AG08395 (cell line): ENCODE measurements at places on chromosomes 1 and 21.

DNA sequence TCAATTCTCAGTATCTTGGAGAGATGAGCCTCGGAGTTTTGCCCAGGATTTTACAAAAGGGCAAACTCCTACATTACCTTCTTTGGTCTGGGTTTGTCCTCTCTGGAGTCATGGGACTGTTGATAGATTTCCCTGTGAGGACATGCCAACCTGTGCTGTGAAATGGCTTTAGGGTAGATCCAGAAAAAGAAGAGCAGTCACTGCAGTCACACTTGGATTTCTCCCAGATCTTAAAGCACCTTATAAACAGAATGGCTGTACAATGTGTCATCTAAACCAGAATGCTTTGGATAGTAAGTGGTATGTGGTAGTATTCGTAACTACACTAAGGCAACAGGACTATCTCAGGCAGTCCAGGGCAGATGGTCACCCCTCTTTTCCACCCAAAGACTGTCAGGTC lies 1.9 kb upstream of the CSRP1 start:
- DNase-seq = peak; percentile 30

GRCh38 chr1:226882631-226883409 lies 12.4 kb downstream of the PSEN2 start:
- DNase-seq = peak; percentile 56

DNA sequence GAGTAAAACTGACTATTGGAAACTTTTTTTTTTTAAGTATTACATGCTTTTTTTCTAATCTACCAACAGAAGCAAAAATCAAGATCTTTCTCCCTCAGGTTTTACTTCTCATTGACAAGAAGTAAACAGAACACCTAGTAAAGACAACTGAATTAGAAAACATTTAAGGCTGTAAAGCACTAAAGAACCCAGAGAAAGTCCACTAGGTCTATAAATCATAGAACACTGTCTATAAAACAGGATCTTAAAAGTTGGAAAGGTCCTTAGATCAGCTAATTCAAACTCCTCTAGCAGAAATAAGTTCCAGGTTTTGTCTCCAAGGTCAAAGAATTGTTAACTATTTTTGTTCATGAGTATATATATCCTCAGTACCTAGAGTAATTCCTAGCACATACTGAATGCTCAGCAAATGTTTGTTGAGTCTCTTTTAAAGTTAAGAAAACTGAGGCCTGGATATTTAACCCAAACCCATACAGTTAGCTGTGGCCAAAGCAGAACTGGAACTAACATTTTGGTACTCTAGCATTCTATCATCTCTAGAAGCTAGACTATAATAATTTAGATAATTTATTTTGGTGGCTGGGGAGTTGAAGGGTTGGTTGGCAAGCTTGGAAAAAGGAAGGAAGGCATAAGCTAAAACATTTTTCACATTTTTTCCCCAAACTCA lies 3.0 kb downstream of the EPS15 start:
- no peak for DNase-seq

DNA sequence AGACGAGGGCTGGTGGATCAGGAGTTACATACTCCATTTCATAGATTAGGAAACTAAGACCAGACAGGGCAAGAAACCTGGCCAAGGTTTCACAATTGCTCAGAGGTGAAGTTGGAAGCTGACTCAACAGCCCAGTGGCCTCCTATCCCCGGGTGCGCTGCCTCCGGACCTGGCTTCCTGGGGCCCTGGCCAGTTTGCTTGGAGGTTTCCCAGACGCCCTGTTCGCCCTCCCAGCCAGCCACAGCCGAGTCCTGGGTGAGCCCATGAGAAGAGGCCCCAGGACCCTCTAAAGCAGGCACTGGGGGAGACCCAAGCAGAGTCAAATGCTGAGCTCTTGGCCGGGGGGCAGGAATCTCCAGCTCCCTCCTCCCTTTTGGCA lies 180.1 kb downstream of the ZBTB18 start:
- no peak for DNase-seq

DNA sequence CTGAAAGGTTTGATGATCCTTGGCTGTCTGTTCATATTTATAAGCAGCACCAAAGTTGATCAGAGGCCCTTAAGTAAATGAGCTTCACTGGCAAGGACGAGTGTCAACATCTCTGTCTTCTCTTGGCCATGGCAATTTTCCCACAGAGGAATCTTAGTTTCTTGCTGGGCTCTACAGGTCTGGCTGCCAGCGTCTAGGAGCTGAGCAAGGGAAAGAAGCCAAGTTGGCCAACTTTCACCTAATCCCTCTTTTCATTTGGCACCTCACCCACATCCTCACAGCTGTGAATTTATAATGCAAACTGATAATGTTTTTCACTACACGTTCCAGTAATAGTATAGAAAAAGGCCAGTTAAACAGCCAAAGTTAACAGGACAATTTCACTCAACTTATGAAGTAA lies 99.0 kb upstream of the LBR start:
- DNase-seq = no peak

DNA sequence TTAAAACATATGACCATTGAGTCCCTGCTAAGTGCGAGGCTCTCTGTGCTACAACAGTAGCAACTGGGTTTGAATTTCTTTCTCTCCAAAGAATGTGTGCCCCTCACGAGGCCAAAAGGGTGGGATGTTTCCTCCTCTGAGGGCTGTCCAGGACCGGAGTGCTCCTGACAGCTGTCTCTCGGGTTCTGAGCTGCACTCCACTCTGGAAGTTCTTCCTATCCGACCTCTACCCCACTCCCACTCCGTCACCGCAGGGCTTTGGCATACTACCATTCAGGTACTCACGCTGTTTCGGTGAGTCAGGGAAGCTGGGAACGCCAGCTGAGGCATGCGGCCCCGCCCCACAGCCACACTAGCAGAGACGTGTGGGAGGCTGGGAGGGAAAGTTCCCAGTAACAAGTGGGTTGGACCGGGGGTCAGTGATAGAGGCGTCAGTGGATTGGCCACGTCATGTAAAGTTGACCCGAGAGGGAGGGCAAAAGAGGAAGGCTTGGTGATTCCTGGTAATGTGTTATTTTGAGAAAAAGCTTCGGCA lies 705 bp upstream of the SLC50A1 start:
- peak; percentile 89 for DNase-seq

DNA sequence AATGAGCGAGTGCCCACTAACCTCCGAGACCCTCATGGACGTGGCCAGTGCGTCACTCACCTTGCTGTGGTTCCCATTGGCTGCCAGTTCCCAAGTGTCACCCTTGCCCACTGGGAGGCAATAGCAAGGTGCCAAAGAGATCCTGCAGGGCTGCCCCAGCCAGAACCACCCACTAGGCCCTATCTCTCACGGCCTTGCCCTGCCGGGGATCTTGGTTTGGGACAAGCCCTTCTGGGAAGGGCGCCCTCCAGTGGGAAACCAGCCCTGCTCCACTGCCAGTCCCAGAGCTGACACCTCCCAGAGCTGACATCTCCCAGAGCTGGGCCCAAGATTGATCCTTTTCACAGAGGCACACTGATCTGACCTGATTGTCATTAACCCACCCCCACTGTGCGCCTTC lies 2.1 kb upstream of the SELENON start:
- peak; percentile 60 for DNase-seq

GRCh38 chr1:106615473-106615872 lies 441.0 kb upstream of the PRMT6 start:
- DNase-seq = no peak

DNA sequence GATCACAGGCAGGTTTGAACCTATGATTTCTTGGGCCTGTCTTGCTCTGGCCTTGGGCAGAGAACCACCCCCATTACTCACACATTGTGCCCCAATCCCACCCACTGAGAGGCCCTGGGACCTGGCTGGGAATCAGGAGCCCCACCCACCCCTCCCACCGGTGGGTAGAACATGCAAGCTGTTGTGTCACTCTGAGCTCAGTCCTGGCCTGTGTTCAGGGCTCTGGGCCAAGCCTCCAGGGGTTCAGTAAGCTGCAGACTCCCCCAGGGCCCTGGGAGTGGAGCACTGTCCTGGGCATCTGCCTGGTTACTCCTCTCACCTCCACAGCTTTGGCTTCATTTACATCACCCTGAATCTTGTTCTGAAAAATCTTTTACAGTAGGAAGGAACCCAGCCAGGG lies 270.5 kb downstream of the RRAGC start:
- no peak for DNase-seq

GRCh38 chr1:210901981-210902770 lies 231.8 kb downstream of the KCNH1 start:
- no peak for DNase-seq

DNA sequence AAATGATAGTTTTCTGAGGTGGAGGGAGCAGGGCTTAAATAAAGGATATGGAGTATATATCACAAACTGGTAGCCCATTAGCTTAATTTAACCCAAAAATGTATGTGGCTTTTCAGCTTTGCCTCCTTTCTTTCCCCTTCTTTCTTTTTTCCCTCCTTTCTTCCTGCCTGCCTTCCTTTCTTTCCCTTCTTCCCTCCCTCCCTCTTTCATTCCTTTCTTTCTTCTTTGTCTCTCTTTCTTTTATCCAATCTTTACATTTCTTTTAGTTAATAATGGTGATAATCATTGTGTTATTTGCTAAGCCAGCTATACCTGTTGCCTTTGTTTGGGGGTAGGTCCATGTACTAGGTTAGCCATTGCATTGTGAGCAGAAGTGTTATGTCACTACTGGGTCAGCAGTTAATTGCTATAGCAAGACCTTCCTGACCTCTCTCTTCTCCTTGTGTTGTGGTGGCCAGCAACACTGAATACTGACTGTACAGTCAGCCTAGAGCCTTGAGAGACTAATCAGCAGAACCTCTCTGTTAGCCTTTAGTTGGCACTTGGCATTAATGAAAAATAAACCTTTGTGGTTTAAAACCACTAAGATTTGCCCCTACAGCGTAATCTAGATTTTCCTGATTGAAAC lies 5.1 kb downstream of the GORAB start:
- no peak for DNase-seq

GRCh38 chr1:93738075-93738622 lies 56.5 kb upstream of the BCAR3 start:
- DNase-seq = peak; percentile 96

DNA sequence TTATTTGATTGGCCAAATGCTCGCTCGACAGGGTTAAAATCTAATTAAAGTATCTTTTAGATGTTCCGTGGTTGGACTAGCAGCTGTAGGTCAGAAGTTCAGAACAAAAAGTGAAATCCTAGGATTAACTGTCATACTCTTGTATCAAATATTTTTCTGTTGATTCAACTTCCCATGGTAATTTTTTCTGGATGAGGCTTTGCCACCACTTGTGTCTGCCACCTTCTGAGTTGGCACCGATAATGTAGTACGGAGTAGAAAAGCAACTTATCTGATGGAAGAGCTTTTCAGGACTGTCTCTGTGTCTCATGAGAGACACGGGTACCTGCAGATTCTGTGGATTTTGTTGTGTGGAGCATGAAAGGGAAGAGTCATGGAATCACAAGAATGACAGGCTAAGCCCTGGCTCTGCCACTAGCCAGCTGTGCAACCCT lies 44.6 kb upstream of the CNN3 start:
- peak; percentile 66 for DNase-seq

DNA sequence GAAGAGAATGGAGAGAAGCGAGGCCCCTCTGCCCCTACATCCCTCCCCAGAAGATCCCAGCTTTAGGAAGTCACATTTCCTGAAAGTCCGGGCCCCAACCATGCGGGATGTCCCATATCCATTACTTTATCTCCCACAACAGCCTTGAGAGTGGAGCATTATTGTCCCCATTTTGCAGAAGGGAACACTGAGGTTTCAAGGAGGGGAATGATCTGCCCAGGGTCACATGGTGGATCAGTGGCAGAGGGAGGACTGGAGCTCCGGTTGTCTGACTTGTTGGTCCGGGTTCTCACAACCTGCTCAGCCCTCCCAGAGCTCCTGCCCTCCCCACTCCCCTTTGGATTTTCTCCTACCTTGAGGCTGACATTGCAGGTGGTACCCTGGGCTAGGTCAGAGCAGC lies 2.2 kb upstream of the CRYBG2 start:
- DNase-seq = no peak

- no peak for DNase-seq
Observed at GRCh38 chr21:35681946-35682345, 378.4 kb downstream of the SETD4 start.

DNA sequence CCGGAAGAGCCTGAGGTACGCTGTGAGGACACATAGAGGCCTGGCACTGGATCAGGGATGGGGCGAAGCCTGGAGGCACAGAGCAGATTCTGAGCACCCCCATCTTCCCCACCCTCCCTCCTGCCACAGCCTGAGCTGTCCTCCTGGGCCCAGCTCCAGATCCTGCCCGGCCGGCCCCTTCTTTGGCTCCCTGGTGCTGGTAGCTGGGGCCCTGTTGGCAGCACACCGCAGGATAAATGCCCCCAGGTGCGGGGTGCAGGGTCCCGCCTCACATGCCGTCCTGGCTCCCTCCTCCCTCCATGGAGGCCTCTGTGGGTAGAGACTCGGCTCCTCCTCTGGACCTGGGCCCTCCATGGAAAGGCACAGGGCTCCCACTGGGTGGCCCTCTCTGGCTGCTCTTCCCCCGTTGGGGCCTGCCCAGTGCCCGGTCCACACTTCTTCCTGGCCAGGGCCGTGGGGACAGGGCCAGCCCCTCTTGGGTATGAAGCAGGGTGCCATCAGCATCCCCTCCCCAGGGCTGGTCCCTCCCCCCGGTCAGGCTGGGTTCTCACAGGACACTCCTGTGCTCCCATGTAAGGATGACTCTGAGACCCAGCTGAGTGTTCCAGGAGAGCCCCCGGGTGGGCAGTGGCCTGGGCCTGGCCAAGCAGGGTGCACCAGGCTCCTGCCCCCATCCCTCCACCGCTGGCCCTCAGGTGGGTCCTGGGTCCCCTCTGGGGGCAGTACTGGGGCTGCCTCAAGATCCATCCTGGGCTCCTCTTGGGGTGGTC lies 1.1 kb upstream of the OBSCN start:
- no peak for DNase-seq

DNA sequence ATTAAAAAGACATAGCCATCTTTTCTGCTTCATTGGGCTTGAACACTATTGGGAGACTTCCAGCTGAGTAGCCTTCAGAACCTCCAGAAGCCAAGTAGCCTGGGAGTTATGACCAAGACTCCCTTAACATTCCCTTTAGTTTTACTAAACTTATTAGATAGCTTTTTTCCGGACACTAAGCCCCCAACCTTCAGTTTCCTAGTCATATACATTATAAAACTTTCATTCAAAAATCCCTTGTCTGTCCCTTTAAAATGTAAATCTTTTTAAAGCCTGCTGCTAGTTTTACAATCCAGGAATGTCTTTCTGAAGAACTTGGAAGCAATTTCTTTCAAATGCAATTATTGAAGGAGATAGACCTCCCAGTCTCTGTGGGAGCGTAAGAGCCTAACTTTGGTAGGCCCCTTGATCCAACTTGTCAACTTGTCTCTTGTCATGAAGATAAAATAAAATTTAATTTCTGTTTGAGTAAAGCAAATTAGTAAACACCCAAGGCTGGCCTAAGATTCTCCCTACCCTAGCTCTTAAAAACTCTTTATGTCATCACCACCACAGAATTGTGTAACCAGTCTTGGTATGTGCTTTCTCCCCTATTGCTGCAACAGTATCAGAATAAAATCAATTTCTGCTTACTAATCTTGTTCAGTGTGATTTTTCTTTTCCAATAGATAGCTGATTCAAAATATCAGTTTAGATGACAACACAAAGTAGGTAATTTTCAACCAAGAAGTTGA lies 796.2 kb downstream of the PLA2G4A start:
- no peak for DNase-seq

DNA sequence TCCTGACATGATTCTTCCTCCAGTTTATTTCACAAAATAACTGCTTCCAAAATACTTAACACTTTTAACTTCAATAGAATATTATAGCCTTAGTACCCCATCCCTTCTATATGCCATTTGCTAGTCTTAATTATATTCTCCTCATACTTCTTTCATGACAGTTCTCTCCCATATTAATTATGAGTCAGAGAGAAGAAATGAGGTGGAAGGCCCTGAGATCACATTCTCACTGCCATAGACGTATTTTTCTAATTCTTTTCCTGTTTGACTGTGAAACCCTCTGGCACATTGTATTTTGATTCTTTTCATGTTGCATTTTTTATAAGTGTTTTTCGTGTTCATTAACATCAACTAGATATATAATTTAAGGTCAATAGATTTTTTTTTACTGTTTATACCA lies 88.4 kb downstream of the GTF2B start:
- DNase-seq = peak; percentile 43
